RCC 7860 (cell line): ENCODE measurements at places on chromosomes 1 and 21.

- DNase-seq = no peak
These were observed 24.0 kb downstream of the PLCH2 start for GRCh38 chr1:2499986-2500596.

- no peak for DNase-seq
These were observed 45.8 kb downstream of the DNAJC6 start for GRCh38 chr1:65355031-65355712.

- DNase-seq = peak; percentile 17
These were observed 144.6 kb downstream of the CLIC6 start for GRCh38 chr21:34813266-34813894.

- no peak for DNase-seq
These were observed 55.1 kb downstream of the AGPAT3 start for GRCh38 chr21:43919871-43920801.

DNA sequence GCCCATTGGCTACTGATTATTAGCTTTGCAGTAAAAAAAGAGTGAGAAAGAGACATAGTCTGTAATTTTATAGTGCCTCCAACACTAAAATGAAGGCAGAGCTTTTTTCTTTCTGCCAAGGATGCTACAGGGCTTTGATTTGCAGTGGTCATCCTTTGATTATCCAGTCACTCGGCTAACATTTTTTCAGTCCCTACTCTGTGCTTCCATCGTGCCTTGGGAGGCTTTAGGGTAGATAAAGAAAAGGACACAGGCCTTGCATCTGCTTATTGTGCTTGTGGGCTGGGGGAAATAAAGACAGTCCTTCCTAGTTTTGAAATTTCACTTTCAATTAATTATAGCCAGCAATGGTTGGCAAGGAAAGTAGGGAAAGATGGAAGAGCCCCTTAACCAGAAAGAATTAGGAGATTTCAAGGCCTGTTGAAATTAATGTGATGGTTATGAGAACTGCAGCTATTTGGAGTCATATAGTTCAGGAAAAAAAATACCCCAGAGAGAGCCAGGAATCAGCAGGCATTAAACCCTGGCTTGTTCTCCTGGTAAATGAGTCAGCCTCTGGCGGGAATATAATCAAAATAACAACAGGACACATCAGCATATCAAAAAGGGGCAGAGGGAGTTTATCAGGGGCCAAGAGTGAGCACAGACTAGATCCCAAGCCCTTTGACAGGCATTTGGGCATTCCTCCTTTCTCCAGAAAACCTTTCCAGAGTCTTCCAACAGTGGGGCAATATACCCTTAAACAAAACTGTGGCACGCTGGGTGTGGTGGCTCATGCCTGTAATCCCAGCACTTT is 27.4 kb downstream of the CACHD1 start:
- DNase-seq = no peak

GRCh38 chr1:47991673-47992072 is 5.5 kb downstream of the TRABD2B start:
- DNase-seq = no peak

- DNase-seq = no peak
These were observed 9.3 kb downstream of the MIA3 start for GRCh38 chr1:222627232-222627631.

GRCh38 chr1:169517558-169518186 is 31.9 kb upstream of the SLC19A2 start:
- DNase-seq = no peak

- no peak for DNase-seq
These were observed 3.7 kb downstream of the SLC45A3 start for GRCh38 chr1:205676597-205676996.

DNA sequence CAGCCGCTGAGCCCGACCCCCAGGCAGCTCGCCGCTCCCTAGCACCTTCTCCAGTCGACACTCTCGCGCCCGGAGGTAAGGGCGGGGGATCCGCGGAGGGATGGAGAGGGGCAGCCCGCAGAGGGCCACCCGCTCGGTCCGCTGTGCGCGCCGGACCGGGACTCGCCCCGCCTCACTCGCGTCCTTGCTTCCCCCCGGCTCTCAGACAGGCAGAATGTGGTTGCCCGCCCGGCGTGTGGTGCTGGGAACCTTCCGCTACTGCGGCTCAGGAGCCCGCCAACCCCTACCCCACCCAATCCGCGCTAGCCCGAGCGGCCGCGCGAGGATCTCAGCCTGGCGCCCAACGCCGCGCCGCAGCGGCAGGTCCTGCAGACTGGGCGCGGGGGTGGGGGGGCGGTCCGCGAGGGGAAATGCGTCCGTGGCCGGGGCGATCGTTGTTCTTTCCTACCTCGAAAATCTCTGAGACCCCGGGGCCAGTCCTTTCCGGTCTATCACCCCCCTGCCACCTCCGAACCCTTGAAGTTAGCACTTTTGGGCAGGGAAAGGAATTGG is 404 bp downstream of the LRRC8C start:
- DNase-seq = peak; percentile 39

DNA sequence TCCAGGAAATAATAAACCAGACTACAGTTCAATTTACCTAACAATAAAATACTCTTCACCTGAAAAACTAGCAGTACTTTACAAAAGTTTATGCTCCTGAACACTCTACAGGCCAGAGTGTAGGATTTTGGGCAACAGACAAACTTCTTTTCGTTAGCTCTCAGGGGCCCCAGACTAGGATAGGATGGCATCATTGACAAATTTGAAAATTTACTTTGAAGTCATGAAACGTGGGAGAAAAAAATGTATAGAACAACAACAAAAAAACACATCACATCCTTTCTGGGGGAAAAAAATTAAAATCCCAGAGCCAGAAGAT is 1.2 kb downstream of the PTP4A2 start:
- DNase-seq = no peak

DNA sequence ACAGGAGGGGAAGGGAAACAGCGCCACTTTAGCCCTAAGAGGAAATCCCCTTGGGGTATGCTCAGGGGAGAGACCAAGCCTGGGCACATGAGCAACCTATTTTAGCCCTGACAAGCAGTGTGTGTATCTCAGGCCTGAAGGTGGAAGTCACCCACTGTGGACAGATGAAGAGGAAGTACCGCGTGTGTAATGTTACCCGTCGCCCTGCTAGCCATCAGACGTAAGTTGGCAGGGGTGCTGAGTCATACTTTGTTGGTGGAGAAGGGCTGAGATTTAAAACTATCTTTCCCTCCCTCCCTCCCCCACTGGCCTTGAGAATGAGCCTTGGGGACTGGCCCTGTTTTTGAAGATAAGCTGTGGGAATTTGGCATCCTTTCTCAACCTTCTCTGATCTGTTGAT is 11.2 kb downstream of the AGO1 start:
- no peak for DNase-seq

DNA sequence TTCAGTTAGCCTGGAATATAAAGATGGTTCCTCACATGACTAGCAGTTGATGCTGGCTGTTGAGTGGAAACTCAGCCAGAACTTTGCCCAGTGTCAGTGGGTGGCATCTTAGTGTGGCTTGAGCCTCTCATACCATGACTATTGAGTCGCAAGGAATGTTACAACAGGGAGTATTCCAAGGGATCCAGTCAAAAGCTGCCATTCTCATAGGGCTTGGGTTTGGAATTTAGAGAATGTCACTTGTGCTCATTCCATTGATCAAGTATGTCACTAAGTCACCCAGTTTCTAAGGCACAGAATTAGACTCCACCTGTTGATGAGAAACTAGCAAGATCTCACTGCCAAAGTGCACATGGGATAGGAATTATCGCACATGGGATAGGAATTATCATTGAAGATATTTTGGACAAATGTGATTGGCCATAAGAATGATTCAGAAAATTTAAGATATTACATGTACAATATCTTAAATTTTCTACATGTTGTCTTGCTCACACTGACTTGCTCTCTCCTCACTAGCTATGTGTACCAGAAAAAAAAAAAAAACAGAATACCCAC is 1290.7 kb upstream of the ADGRL2 start:
- DNase-seq = peak; percentile 82

DNA sequence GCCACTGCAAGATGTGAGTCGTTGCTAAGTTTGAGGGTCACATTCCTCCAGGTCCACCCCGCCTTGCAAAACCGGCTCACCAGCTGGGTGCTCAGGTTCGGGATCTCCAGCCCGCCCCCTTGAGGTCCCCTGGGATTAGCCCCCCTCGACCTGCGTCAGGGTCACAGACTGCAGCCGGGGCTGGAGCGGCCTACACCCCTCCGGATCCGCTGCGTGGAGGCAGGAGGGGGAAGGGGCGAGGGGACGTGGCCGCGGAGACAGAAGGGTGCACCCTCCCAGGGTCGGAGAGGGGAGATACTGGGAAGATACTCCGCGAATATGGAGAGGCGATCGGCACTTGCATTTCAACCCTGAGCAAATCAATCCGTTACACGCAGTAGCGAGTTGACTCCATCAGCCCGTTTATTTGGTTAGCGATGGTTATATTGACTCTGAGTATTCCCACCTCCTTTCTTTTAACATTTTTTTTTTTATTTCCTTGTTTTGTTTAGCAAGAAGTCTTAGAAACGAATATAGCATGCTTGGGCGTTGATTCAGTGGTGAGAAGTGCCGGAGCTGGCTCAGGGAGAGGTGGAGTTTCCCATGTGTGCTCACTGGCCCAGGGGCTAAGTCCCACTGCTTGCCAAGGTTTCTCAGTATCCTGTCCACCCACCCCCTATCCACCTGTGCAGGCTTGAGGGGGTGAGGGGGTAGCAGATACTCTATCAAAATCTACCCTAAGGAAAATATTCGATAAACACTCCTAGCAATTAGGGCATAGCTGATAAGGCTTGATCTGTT is 997 bp downstream of the IFNAR2 start:
- DNase-seq = peak; percentile 54

DNA sequence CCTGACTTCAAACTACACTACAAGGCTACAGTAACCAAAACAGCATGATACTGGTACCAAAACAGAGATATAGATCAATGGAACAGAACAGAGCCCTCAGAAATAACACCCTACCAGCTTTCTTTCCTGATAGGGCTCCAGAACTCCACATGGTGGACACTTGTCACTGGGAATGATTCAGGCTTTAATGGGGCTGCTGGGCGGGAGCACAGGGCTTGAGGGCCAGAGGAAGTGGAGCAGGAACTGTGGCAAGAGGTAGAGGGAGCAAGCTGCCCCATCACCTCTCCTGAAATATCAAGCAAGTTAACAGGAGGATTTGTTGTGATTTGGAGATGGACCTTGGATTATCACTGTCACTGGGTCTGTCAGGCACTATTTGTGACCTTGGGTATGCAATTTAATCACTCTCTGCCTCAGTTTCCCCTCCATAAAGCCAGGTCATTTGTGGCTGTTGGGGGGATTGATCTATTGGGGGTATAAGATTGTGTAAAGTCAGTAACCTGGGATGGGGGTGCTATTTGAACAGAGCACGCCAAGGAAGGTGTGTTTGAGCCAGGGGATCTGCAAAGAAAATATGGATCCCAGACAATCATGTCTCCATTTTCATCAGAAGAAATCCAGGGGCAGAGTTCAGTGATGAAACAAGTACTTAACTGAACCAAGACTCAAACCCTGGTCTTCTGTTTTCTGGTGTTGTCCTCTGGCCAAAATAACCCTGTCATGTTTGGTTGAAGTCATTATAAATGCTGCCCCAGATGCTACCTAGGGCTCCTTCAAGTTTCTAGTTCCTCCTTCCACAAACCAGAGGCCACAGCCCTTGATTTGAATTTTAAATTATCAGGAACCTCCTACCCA is 25.2 kb downstream of the ETS2 start:
- no peak for DNase-seq

GRCh38 chr21:24594082-24594481 is 1013.2 kb downstream of the MRPL39 start:
- no peak for DNase-seq

- no peak for DNase-seq
These were observed 2.8 kb upstream of the NGF start for GRCh38 chr1:115340879-115341278.

- no peak for DNase-seq
These were observed 11.1 kb downstream of the ADGRB2 start for GRCh38 chr1:31752952-31753475.

GRCh38 chr1:231896806-231897205 is 270.2 kb downstream of the DISC1 start:
- DNase-seq = no peak

- no peak for DNase-seq
These were observed 4.3 kb upstream of the DPYD start for GRCh38 chr1:97925151-97925550.
